ENCODE measurements at places on chromosomes 1 and 21.
A peak's percentile ranks its signal among the peaks of the same experiment; 100 is the strongest.

- no peak for DNase-seq
Measured at GRCh38 chr1:43766818-43767525, 59.6 kb downstream of the ST3GAL3 start.

DNA sequence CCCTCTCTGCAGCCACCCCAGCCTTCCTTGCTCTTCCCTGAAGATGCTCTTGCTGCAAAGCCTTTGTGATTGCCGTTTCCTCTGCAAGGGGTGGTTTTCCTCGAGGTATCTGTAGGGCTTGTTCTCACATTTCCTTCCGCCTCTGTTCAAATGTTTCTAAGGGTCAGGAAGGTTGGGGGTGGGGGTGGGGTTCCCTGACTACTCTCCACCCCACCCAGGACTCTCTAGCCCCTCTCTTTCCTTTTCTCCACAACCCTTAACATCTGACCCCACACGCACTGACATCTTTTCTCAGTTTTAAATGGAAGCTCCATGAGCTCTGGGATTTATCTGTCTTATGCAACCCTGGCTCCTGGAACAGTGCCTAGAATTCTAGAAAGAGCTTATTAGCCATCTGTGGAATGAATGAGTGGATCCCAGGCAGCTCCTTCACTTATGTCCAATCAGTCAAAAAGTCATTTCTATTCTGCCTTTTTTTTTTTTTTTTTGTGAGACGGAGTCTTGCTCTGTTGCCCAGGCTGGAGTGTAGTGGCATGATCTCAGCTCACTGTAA lies 27.3 kb upstream of the ZNF362 start:
- no peak for DNase-seq

GRCh38 chr21:20642681-20643080 lies 355.5 kb upstream of the NCAM2 start:
- DNase-seq: no peak

- DNase-seq: no peak
Measured at GRCh38 chr21:43669828-43670605, 10.7 kb downstream of the RRP1B start.

DNA sequence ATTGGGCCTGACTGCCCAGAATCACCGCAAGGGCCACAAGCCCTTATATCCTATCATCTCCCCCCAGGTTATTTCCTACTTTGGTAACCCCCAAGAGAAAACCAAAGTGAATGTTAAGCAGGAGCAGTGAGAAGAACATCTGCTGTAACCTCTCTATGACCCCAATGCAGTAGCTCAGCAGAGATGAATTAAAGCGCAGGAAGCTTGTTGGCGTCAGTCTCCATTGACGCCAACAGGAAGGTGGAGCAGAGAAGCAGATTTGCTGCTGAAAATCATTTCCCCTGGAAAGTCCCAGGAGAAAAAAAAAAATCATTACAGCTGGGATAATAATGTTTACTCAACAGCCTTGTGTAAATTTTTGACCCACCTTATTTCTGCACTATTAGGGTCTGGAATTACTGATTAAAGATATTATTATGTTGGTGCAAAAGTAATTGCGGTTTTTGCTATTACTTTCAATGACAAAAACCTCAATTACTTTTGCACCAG lies 33.2 kb upstream of the FAM163A start:
- no peak for DNase-seq

GRCh38 chr21:37869661-37870060 lies 46.6 kb downstream of the KCNJ6 start:
- no peak for DNase-seq

DNA sequence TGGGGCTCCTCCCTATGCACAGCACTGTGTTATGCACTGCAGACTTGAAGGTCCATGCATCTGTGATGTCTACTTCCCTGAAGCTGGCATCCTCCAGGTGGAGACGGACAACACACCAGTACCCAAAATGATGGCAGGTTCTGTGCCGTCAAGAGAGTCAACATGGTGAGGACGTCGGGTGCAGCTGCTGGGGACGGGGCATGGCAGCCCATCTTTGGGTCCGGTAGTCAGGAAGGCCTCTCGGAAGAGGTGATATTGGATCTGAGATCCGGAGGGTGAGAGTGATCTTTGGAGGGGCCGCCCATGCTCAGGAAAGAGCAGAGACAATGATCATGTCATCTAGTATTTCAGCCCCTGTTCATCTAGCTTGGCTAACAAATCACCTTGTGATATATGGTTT lies 104.1 kb downstream of the RIPK4 start:
- DNase-seq: no peak

GRCh38 chr1:35763201-35763600 lies 6.6 kb downstream of the CLSPN start:
- no peak for DNase-seq

- DNase-seq: no peak
Measured at GRCh38 chr21:28522014-28522799, 470.5 kb downstream of the LTN1 start.

- no peak for DNase-seq
Measured at GRCh38 chr1:152757747-152758146, at the start of gene KPRP. Gene KPRP, plus strand, starts transcription at chr1:152758025. Its CDS starts 1,564 bp downstream, at chr1:152759589.

GRCh38 chr1:160520582-160520981 lies 2.5 kb downstream of the SLAMF6 start:
- no peak for DNase-seq

GRCh38 chr1:35120458-35121133 lies 41.4 kb downstream of the ZMYM1 start:
- no peak for DNase-seq

GRCh38 chr1:47555306-47555705 lies 117.5 kb downstream of the FOXD2 start:
- no peak for DNase-seq

GRCh38 chr1:60431593-60431992 lies 358.0 kb upstream of the C1orf87 start:
- DNase-seq: no peak

GRCh38 chr1:63277195-63278192 lies 44.9 kb upstream of the FOXD3 start:
- no peak for DNase-seq

DNA sequence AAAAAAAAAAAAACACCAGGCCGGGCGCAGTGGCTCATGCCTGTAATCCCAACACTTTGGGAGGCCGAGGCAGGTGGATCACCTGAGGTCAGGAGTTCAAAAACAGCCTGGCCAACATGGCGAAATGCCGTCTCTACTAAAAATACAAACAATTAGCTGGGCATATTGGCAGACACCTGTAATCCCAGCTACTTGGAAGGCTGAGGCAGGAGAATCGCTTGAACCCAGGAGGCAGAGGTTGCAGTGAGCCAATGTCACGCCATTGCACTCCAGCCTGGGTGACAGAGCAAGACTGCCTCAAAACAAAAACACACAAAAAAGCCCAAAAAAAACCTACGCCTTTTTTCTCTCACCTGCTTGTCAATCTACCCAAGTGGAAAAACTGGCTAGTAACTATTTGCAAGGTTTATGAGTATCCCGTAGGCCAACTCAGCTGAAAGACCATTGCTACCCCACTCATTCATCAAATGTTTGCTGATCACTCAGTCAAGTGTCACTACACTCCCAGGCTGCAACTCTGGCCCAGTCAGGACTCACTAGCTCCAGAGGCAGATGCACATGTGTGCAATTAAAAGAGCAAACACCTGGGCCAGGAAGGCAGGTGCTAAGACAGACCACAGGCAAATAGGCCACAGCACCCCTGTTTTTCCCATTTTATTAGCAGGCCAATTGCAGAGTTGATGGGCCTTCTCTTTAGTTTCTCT lies 2.0 kb downstream of the CSRP1 start:
- DNase-seq: no peak

- no peak for DNase-seq
Measured at GRCh38 chr21:39084979-39085729, 98.1 kb downstream of the PSMG1 start.

DNA sequence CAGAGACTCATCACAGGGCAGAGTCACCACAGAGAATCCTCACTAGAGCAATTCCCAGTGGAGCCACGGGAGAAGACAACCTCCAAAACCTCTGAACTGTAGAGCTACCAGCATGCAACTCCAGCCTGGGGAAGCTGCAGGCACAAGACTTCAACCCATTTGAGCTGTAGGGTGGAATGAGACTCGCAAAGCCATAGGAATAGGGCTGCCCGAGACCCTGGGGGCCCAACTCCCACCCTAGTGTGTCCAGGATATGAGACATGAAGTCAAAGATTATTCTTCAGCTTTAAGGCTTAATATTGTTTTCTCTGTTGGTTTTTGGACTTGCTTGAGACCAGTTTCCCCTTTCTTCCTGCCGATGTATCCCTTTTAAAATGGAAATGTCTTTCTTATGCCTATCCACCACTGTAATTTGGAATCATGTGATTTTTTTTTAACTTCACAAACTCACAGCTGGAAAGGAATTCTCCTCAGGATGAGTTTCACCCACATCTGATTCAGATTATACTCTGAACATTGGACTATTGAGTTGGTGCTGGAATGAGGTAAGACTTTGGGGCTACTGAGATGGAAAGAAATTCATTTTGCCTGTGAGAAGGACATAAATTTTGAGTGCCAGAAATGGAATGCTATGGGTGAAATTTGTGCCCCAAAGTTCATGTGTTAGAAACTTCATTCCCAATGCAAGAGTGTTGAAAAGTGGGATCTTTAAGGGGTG lies 59.6 kb upstream of the ST6GALNAC5 start:
- DNase-seq: no peak

GRCh38 chr21:28345934-28346333 lies 646.7 kb downstream of the LTN1 start:
- no peak for DNase-seq

DNA sequence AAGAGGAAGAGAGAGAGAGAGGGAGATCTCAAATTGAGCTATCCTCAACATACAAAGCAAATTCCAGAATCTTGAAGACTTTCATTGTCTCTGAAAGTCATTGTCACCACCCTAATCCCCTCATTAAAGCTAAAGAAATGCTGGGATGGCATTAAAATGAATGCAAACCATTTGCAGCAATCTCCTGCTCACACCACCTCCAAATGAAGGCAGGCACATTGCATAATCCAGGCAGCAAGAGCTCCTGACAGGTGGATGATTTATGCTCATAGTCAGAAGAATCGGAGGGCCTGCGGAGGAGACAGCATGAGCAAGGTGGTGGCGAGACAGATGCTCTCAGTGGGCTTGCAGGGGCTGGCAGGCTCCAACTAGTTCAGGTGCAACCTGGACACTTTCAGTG lies 90.2 kb downstream of the ESRRG start:
- DNase-seq: no peak

GRCh38 chr1:20072771-20073170 lies 2.8 kb downstream of the PLA2G5 start:
- no peak for DNase-seq

DNA sequence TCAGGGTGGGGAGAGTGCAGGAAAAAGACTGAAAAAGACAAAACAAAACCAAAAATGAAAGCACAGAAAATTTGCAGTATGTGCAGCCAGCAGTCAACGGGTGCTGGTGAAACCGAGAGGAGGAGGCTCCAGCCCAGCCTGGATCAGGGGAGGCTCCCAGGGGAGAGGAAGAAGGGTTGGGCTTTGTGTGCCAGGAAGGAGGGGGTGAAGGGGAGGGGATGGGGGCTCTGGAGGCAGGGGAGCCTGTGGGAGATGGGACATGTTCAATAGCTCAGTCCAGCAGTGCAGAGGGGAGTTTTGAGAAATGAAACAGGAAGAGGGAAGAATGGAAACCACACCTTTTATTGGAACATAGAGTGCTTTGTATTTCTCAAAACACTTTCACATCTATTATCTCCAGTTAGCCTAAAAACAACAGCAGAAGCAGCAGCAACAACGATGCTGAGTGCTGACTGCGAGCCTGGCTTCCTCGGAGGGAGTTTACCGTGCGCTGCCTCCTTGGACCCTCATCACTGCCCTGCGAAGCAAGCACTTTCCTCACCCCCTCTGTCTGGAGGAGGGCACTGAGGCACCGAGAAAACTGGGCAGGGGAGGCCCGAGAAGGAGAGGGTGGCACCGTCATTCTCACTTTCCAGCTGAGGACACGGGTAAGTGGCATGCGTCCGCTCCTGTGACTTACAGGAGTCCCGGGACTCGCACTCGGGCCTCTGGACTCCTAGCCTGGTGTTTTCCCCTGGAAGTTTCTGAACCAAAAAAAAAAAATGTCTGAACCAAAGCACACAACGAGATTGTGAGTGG lies 62.9 kb downstream of the MDM4 start:
- DNase-seq: no peak

GRCh38 chr1:209769171-209769904 lies 13.5 kb downstream of the TRAF3IP3 start:
- DNase-seq: peak; percentile 65

- no peak for DNase-seq
Measured at GRCh38 chr1:34408011-34408410, 231.3 kb downstream of the C1orf94 start.

- DNase-seq: no peak
Measured at GRCh38 chr1:186187601-186188000, 187.5 kb downstream of the TPR start.

DNA sequence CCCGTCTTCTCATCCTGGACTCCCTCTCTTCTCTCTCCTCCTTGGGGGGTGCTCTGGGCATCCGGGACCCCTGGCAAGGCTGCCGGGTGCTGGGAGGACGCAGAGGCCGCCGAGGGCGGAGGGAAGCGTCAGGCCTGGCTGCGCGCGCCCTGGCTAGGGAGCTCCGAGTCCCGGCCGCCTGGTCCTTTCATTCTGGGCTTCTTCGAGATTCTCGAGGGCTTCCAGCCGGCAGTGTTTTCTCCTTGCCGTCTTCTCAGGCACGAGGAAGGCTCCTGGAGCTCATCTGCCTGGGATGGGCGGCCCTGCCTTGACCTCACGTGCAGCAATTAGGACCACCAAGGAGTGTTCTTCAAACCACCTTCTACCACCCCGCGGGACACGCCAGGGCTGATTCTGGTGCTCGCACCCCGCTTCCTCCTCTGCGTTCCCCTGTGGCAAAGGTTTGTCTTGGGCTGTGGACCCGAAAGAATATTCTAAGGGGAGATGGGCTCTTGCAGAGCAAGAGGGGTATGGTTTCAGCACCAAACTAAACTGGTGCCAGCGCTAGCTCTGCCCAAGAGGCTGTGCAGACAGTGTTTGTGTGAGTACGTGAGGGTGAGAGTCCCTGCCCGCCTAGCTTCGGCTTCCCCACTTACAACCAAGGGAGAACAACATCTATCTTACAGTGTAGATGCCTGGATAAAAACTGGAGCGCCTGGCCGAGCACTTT lies 36.5 kb downstream of the PIK3CD start:
- no peak for DNase-seq

DNA sequence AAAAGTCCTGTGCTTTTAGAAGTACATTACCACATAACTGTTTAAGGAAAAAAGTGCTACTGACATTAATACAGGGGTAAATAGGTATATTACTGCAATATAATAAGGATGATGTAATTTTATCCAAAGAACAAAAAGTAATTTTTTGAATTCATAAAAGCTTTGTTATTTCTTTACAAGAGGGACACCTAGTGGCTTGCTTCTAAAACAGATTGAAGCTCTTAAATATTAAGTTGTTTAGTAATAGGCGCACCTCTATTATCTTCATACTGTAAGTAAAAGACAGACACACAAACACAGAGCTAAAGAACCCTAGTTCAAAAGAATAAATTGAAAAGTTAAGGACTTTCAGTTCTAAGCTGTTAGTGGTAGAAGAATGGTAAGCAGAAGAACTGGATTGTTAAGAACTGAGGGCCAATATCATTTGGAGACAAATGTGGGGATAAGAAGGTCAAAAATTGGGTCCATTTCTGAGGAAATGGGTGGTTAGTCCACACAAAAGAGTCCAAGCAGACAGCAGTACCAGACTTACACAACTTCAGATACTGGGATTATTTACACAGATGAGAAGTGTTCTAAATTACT lies 15.4 kb downstream of the ZNHIT6 start:
- no peak for DNase-seq
